ENCODE measurements at places on chromosomes 4 and X.
A peak's percentile ranks its signal among the peaks of the same experiment; 100 is the strongest.

- peak; percentile 12 for DNase-seq
Observed at GRCh38 chr4:158209825-158210807, at the start of gene TMEM144. TSS of gene TMEM144 (plus strand) at chr4:158210486. CDS start at chr4:158212668, 2,182 bp downstream.

- no peak for DNase-seq
Observed at GRCh38 chr4:83618991-83619645, 83.2 kb downstream of the GPAT3 start.

GRCh38 chr4:138113819-138114400, 128.2 kb downstream of the SLC7A11 start:
- no peak for DNase-seq

- DNase-seq: no peak
Observed at GRCh38 chrX:53227224-53227765, 2.3 kb upstream of the KDM5C start.

- no peak for DNase-seq
Observed at GRCh38 chrX:116378961-116379360, 57.4 kb upstream of the SLC6A14 start.

GRCh38 chr4:68693325-68694075, 23.0 kb upstream of the UGT2B15 start:
- no peak for DNase-seq

DNA sequence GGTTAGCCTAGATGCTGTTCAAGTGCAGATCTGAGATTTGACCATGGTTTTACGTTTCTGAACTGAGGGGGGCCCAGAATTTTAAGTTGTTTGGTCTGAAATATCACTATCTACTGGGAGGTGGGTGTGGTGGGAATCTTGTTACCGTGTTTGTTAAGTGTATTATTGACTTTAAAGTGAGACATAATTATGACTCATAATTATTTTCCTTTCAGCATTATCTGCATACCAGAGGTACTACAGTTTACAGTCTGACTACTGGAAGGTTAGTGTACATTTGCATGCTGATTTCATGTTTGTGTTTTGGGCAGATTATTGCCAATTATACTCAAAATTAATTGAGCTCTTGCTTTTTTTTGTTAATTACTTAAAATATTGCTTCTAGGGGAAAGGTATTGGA, 101.5 kb downstream of the KDM6A start:
- no peak for DNase-seq

DNA sequence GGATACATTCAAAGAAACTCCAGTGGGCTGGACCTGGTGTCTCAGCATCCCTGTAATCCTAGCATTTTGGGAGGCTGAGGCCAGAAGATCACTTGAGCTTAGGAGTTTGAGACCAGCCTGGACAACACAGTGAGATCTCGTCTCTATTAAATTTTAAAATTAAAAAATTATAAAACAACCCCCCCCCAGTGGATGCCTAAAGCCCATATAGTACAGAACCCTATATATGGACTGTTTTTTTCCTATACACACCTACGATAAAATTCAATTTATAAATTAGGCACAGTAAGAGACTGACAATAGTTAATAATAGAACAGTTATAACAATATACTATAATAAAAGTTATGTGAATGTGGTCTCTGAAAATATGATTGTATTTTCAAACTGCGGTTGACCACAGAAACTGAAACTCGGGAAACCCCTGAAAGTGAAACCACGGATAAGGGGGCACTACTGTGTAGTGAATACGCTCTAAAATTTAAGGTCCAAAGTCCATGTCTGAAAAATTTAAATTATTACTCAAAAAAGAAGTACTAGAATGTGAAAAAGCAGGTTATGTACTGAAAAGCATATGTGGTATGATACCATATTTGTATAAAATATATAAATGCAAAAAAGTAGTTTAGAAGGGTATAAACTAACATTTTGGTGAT, 2.0 kb downstream of the SMIM14 start:
- no peak for DNase-seq

DNA sequence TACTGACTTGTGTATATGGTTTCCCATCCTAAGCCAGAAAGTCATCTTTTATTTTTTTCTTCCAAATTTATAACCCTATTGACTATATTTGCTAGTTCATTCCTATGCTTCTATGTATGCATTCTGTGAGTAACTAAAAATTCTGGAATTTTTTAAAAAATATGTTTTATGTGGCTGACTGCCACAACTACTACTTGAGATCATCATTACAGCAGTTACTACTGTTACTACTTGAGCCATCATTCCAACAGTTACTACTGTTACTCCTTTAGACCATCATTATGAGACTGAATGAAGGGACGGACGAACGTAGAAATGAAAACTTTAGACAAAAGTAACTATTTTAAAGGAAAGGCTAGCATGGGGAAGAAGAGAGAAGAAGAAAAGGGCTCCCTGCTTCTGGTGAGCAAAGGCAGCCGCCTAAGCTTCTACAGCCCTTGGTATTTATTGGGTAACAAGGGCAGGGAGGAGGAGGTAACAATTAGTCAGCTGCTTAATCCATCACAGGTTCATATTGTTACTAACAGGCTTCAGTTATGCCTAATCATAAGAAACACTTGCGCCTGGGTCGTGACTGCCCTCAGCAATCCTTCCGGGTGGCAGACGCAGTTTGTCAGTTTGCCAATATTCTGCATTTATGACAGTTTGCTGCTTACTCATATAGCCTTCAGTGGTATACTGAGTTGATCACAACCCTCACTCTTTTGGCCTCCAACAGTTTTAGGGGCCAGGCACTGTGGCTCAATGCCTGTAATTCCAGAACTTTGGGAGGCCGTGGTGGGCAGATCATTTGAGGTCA, 80.4 kb downstream of the PDLIM5 start:
- DNase-seq: no peak

DNA sequence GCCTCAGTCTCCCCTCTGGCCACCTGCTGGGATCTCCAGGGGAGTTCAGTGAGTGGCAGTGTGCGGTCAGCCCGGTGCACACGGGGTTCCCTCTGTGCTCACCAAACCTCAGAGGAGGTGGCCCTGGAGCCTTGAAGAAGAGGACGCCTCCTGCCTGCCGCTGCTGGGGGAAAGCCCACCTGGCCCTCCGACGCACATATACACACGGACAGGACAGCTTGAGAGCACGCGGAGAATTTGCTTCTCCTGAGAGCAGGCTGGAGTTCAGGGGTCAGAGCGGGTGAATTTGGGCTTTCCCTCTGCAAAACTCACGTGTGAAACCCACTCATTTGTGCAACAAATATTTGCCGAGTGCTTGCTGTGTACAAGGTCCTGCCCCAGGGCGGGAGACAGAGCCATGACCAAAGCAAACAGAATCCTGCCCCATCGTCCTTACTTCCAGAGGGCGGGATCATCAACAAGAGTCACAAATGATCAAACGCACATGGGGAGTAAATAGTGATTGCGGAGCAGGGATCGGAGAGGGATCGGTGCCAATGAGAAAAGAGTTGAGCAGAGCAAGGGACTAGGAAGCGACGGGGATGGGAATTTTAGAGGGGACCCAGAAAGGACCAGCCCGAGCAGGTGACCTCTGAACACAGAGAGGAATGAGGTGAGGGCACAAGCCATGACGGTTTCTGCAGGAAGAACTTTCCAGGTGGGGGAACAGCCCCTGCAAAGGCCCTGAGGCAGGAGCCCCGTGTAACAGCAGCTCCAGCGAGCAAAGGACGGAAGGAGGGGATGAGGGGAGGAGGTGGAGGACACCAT, 17.6 kb downstream of the BLOC1S4 start:
- no peak for DNase-seq

DNA sequence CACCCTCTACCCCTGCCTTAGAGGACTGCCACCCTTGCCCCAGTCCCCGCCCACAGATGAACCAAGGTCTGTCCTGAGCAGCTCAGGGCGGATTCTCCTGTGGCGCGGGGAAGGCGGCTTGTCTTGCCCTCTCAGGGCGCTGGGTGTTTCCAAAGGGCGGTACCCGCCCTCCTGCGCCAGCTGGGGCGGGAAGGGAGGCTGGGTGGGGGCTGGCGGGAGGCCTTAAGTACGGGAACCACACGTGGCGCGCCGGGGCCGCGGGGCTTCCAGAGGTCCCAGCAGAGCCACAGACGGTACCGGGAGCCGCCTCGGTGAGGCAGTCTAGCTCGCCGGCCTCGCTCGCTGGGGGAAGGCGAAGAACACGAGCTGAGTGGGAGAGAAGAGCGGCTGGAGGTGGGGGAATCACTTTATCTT, 361.1 kb downstream of the MID1IP1 start:
- no peak for DNase-seq

GRCh38 chr4:22238742-22239141, 277.1 kb downstream of the ADGRA3 start:
- DNase-seq: peak; percentile 42

DNA sequence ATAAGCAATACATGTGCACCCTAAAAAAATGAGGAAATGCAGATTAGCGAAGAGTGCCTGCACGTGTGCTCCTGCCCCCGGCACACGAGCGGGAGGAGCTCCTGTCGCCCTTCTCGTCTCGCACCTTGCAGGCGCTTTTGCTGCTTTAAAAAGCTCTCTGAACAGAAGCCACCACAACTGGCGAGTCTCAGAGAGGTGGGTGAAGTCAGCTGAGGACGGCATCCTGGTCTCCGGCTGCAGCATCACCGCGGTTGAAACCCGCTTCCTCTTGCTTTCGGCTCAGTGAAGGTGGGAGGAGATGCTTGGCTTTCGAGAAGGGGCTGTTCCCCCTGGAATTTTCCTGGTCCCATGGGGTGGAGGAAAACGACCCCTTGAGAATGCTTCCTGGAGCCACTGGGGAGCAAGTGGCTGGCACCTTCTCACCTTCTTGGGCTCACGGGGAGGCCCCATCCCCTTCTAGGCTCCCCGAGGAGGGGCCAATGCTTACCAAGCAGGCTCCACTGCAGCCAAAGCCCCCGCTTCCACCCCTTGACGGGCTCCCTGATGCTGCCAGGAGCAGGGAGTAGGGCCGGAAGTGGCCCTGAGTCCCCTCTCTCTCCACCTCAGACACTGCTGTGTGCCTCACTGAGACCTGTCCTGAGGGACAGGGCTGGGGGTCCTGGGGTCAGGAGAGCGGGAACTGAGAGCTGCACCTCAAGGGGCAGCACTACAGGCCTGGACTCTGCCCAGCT, 29.2 kb upstream of the MXD4 start:
- DNase-seq: no peak

DNA sequence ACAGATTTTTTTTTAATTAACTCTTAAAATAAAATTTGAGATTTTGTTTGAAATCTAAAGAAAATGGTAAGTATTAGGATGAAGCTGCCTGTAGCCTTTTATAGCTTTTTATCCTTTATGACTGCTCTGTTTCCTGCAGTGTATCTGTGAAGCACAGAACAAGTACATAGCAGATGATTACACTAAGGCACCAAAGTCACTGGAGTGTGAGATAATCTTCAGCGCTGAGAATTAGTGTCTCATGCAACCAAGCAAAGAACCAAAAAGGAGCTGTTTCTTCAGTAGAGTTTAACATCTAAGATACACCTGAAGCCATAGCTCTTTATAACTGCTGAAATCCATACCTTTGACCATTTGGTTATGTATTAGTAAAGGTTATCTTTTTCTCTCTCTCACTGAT, 1989.8 kb upstream of the PCDH10 start:
- DNase-seq: no peak

DNA sequence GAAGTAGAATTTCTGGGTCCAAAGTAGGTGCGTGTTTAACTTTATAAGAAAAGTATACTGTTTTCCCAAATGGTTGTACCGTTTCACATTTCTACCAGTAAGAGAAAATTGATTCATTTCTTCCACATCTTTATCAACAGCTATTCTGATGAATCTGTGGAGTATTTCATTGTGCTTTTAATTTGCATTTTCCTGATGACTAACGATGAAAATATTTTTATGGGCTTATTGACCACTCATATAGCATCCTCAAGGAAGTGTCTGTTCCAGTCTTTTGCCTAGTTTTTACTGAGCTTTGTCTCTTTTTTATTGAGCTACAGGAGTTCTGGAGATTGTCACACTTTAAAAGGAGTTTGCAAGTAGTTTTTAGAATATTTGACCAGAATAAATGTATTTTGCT, 92.6 kb downstream of the ASB9 start:
- no peak for DNase-seq

GRCh38 chr4:8765631-8766590, 105.7 kb downstream of the HMX1 start:
- DNase-seq: no peak

- DNase-seq: no peak
Observed at GRCh38 chr4:188187106-188187505, 47.9 kb downstream of the TRIML1 start.

GRCh38 chr4:142414366-142414990, 431.6 kb downstream of the INPP4B start:
- DNase-seq: no peak

GRCh38 chrX:91108761-91109160, 325.9 kb upstream of the PABPC5 start:
- no peak for DNase-seq

DNA sequence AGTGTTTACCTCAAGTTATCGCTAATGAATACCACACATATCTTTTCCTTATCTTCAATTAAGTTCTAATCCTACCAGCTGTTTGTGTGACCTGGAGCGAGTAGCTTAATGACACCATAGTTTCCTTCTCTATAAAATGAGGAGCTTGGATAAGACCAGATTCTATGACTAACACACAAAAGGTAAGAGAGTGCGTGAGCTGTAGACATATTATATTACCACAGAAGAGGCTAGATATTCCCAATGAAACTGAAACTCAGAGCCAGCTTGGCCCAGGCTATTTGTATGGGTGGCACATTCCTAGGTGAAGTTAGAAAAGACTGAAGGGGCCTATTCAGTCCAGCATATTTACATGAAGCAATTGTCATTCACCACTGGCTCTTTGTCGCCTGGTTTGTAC, 30.2 kb downstream of the ASB5 start:
- no peak for DNase-seq

- DNase-seq: no peak
Observed at GRCh38 chr4:159719531-159719930, 616.7 kb downstream of the RAPGEF2 start.

GRCh38 chr4:112931001-112931400, 118.5 kb upstream of the ANK2 start:
- no peak for DNase-seq

GRCh38 chrX:20451929-20452328, 185.2 kb upstream of the RPS6KA3 start:
- no peak for DNase-seq

DNA sequence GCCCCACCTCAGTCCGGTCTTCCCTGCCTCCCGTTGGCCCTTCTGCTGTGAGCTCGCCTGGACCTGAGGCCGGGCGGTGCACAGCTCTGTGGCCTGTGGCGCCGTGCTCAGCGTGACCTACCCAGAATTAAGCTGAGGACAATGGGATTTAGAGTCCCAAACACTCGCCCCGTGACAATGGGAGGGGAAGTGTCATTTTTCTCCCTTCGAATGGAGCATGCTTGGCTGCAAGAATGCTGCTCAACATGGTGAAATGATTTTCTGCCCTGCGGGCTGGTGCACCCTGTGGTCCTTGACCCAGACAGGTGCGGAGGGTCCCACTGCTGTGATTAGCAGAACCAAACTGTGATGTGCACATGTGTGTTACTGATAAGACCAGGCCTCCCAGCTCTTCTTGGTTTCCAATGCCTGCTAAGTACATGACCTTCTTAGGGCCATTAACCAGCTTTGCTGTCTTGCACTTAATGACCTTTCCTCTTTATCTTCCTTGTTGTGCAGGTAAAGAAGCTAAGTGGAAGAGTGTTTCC, 772 bp downstream of the EOLA1 start:
- DNase-seq: no peak

GRCh38 chrX:74534569-74535038, 79.8 kb downstream of the RLIM start:
- DNase-seq: no peak
